ENCODE measurements at places on chromosomes 1 and 21.

DNA sequence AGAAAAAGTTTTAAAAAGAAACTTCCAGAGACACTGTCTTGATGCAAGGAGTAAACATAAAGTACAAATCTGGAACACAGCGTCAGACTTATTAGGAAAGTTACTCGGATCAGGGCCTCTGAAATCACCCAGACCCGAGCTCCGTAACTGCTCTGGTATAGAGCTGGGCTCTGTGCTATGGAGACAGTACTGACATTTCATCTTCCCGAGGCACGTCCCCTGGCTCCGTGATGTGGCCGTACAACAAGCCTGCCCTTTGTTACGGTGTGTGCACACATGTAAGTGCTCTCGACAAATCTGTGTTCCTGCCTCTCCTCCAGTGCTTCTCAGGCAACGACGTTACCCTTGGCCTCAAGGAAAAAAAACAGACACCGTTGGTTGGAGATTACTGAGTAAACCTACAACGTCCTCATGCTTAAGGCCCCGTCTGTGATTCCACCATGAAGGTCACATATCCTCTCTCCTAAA is 107.0 kb upstream of the IRF2BP2 start:
- peak; percentile 54 for DNase-seq

- no peak for DNase-seq
Measured at GRCh38 chr1:15816674-15817073, 9.2 kb upstream of the UQCRHL start.

DNA sequence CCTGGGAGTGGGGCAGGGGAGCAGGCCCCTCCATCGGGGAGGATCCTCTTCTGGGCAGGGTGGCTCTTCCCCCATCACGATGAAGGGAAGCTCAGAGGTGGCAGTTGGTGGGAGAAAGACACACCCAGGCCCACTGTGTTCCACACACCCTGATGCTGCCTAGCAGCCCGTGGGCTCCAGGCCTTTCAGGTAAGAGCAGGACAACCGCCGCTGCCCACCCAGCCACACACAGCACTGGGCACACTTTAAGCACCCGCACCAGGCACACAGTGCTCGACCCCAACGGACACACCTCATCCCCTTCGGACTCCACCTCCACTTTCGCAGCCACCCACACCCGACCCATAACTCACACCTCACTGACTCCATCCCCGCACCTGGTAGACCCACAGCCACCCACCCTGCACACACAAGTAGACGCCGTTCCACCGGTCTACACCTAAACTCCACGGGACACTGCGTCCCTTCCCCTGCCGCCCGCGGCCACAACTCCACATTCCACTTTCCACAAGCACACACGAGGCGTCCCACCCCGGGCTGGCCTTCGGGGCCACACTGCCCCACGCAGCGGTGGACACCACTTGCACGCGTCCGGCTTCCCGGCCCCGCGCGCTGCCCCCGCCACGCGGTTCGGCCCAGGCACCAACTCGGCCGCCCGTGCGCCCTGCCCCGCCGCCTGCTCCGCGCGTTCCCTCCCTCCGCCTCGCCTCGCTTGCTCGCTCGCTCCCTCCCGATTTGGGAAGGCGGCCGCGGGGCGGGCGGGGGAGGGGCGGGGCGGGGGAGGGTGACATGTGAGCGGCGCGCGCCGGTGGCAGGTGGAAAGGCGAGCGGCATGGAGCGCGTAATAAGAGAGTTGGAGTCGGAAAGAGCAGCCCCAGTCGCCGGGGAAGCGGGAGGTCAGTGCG is at the start of gene KCNQ4:
TSS of gene KCNQ4 (plus strand) at position 787 of the 905 bp plus-strand sequence. CDS start 307 bp downstream, outside the sequence.
- DNase-seq: no peak

GRCh38 chr1:232905331-232906034 is 44.9 kb upstream of the NTPCR start:
- DNase-seq: no peak

DNA sequence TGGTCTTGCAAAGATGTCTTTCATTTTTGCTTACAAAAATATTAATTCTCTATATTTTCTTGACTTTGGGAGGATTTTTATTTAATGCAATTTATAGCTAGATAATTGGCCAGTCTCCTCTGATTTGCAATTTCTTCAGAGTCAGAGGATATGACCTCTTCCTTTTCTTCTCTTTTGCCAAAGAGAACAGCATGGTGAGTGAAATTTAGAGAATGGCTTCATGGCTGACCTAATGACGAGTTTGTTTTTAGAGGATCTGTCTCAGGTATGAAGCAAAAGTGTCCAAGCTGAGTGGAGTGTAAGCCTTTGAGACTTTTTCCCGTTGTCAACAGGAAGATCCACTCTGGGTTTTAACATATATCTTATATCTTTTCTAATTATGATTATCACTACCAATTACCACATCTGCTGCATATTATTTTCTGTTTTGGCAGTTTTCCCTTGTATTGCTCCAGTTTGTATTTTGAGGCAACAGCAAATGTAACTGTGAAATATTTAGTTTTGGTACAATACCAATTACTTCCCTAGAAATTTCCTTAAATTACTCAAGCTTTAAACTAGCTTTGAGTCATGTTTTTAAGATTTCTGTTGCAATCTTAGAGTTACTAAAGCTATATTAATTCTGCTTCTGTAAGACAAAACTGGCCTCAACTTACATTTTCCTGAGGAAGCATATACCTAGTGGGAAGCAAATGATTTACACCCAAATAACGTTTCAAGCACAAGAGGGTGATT is 332.8 kb upstream of the ZRANB2 start:
- no peak for DNase-seq
